Activated CD4-positive, alpha-beta T cell treated with anti-CD3 and anti-CD28 coated beads, Interleukin-2, Interleukin-4, amounts not matched to agents 100 ng/mL and 50 ng/mL, durations not matched to agents 16 hours and 8 hours (primary cell): ENCODE measurements at places on chromosomes 7 and 10.

DNA sequence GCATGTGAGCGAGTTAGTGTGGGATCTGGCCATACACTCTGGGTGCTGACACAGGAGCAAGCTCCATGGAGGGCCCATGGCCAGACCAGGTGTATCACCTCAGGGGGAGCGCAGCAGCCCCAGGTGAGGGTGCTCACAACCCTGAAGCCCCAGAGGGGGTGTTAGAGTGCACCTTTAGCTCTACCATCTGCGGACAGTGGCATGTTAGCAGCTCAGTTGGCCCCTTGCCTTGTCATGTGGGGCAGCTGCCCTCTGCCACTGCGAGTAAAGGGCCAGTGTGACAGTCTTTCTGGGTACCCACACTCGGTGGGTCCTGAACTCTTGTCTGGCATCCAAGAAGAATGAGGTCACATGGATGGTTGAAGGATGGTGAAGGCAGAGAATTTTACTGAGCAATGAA, 600.2 kb downstream of the SORCS3 start:
- no peak for DNase-seq

DNA sequence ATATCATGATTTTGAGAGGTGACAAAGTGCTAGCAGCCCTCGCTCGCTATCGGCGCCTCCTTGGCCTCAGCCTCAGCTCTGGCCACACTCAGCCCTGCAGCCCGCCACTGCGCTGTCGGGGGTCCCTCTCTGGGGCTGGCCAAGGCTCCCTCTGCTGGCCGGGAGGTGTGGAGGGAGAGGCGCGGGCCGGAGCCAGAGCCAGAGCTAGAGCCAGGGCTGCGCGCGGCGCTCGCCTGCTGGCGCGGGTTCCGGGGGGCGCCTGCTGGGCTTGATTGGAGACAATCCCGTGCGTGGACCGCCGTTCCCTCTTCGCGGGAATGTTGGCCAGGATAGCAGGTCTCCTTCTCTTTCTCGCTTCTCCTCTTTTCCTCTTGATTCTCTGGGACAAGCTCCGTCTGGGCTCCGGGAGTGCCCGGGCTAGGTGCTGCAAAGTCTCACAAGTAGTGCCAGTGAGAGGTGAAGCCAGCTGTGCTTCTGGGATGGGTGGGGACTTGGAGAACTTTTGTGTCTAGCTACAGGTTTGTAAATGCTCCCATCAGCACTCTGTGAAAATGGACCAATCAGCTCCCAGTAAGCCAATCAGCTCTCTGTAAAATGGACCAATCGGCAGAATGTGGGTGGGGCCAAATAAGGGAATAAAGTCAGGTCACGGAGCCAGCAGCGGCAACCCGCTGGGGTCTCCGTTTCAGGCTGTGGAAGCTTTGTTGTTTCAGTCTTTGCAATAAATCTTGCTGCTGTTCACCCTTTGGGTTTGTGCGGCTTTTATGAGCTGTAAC, 43.4 kb upstream of the ELMO1 start:
- DNase-seq: no peak

- DNase-seq: no peak
These were observed 41.4 kb downstream of the SYPL1 start for GRCh38 chr7:106070567-106071254.

DNA sequence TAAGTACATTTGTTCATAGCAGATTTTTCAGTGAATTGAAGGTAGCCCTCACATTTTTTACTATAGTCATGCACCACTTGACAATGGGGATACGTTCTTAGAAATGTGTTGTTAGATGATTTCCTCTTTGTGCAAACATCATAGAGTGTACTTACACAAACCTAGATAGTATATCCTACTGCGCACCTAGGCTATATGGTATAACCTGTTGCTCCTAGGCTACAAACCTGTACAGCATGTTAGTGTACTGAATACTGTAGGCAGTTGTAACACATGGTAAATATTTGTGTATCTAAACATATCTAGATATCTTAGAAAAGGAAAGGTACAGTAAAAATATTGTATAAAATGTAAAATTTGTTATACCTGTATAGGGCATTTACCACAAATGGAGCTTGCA, 41.2 kb downstream of the TAX1BP1 start:
- DNase-seq: no peak

- DNase-seq: no peak
These were observed 22.0 kb downstream of the ZSCAN25 start for GRCh38 chr7:99638731-99639130.

DNA sequence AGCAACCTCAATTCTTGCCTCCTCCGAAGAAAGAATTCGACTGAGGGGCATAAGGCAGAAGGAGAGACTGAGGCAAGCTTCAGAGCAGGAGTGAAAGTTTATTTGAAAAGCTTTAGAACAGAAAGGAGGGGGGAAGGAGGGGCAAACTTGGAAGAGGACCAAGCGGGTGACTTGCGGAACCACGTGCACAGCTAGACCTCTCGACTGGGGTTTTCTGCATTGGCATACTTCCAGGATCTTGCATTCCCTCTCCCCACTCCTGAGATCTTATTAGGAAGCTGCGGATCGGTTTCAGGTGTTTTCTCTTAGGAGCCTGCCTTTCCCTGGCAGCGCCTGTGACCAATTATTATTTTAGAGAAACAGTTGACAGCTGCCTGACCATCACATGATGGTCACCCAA, 20.3 kb upstream of the CPXM2 start:
- DNase-seq: no peak

GRCh38 chr10:122454071-122454470, 382 bp upstream of the ARMS2 start:
- no peak for DNase-seq

- no peak for DNase-seq
These were observed 65.0 kb downstream of the INPP5A start for GRCh38 chr10:132602614-132603013.

- no peak for DNase-seq
These were observed 54.1 kb upstream of the MKRN1 start for GRCh38 chr7:140533394-140533872.

DNA sequence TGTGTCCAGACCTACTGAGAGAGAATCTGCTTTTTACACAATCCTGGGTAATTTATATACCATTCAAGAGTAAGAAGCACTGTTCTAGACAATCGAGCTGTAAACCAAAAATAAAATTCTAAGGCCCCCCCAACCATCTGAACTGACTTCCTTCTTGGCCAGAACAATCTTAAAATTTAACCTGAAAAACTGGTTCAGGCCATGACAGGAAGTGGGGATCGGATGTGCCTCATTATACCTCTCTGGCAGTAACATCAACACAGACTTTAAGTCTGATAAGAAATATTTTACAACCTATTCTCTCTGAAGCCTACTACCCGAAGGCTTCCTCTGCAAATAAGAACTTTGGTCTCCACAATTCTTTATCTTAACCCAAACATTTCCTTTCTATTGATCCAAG, 75.2 kb upstream of the KIF5B start:
- DNase-seq: no peak

DNA sequence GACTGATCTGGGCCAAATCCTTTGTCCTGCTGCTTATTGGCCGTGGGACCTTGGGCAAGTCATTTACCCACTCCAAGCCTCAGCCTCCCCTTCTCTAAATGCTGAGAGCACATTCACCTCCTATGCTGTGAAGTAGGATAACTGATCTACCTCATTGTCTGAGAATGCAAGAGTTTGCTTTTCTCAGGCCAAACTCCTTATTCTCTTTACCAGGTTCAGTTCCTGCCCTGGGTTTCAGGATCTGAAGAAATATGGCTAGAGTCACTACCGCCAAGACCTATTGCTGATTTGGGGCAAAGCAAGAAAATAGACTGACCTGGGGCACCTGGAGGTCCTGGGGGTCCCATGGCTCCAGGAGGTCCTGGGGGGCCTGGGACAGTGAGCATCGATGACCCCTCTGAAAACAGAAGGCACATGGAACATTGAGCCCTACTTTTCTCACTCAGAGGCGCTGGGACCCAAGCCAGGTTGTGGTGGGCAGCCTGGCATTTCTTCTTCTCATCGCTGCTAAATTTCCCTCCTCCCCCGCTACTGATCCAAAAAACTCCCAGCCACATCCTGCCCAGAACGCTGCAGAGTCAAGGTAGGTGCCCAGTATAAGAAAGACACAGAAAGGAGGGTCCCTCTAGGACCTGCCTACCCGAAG, 42.4 kb downstream of the COL17A1 start:
- DNase-seq: no peak
